ENCODE measurements at places on chromosomes 3 and 15. TPM values are rescaled to one million over a fixed set of nuclear protein-coding genes. Genes with fewer than 3 reads are reported as not detected.

GPD1L gene
- total RNA-seq, result 14.5 TPM

AADAC gene
- 0.87 TPM for total RNA-seq

ACAD11 gene
- total RNA-seq, result 18.3 TPM

CXCR6 gene
- not detected for total RNA-seq

LRRC49 gene
- total RNA-seq, result 6.4 TPM

FOXL2NB gene
- not detected for total RNA-seq

GASK1A gene
- total RNA-seq, result not detected

HTD2 gene
- 3.3 TPM for total RNA-seq

SYNPR gene
- total RNA-seq, result not detected

UACA gene
- total RNA-seq, result 71.3 TPM

NOX5 gene
- not detected for total RNA-seq

PIF1 gene
- 15.1 TPM for total RNA-seq

ANKUB1 gene
- total RNA-seq, result not detected

EIF5A2 gene
- 4.9 TPM for total RNA-seq

GOLGA6L7 gene
- total RNA-seq, result not detected

LSMEM2 gene
- total RNA-seq, result not detected

TLR9 gene
- not detected for total RNA-seq

SEMA6D gene
- total RNA-seq, result 7.0 TPM

KBTBD13 gene
- not detected for total RNA-seq

PLSCR2 gene
- not detected for total RNA-seq

Measured in mammary microvascular endothelial cell (primary cell).